Suprapubic skin (tissue), 4 donors: ENCODE measurements at places on chromosomes 16 and 17.
A peak's percentile ranks its signal among the peaks of the same experiment; 100 is the strongest.

DNA sequence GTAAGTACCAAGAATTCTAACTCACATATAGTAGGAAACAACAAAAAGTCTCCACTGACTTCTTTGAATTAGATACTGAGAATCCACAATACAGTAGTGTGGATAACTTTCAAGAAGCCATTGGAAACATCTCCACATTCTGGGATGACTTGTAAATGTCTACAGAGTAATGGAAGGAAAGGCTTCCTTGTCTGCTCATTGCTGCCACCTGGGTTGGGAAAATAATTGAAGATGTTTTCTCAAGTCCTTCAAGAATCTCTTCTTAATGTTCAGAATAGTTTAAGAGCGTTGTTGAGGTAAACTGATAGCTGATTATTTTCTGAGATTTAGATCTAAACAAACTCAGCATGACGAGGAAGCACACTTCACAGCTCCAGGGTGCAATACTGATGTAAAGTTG lies 14.0 kb downstream of the CPSF4L start:
- DNase-seq = no peak

- no peak for DNase-seq
Observed at GRCh38 chr17:18166894-18167293, 16.7 kb upstream of the ALKBH5 start.

DNA sequence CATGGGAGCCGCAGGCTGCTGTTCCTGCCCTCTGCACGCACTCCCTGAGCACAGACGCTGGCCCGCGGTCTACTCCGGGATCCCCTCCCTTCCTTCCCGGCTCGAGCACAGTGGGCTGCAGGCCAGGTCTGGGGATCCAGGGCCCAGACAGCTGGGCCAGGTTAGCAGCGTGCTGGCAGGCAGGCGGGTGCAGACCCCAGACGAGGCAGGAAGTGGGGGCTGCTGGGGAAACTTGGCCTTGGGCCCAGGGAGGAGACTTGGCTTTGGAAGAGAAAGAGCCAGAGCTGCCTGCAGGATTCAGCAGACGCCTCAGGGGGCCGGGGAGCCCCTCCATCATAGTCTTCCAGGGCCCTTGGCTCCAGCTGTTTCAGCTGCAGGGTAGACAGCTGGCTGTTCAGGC lies 30.2 kb upstream of the ABCC3 start:
- DNase-seq = no peak

DNA sequence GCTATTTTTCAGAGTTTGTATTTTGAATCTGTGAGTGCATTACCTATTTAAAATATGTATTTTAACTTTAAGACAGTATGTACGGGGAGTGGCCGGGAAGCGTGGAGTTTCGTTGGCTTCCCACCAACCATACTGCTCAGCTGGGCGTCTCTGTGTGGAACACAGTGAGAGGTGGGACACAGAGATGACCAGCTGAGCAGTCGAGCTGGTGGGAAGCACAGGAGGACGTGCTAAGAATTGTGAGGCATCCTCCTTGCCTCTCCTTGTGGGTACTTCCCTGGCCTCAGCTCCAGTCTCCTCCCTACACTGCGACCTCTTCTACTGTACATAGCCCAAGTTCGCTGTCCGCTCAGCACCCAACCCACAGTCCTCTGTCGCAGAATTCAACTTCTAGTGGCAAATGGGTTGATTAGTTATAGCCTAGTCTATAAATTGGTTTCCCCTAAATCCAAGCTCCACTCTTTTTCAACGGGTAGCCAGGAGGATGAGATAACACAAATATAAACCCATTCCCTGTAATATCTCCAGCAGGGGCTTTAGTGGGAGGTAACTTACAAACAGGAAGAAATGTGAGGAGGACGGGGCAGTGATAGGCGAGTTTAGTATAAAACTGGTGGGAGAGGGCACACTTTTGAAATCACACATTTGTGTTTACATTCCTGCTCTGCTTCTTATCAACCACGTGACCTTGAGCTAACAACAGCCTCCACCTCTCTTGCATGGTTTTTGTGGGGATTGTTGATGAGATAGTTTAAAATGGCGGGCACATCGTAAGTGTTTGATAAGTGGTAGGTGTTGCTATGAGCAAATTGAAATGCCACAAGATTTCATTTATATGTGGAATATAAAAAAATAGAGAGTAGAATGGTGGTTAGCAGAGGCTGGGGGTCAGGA lies 211.9 kb upstream of the HS3ST3A1 start:
- no peak for DNase-seq

GRCh38 chr17:28972437-28972836 lies 21.1 kb upstream of the PHF12 start:
- no peak for DNase-seq

DNA sequence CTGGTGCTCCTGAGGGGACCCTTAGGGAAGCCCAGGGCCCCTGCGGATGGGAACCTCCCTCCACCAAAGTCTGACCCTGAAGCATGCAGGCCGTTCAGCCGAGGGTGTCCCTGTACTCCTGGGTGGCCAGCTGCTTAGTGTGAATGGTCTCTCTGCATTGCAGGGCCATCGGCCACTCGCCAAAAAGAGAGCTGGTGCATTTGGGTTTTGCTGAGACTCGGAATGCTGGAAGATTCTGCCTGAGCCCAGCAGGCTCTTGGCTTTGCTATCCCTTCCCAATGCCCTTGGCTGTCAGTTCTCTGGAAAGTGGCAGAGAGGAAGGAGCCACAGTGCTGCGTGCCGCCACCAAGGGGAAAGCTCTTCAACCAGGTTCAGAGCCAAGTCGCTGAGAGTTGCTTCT lies 2.8 kb downstream of the MEOX1 start:
- no peak for DNase-seq

DNA sequence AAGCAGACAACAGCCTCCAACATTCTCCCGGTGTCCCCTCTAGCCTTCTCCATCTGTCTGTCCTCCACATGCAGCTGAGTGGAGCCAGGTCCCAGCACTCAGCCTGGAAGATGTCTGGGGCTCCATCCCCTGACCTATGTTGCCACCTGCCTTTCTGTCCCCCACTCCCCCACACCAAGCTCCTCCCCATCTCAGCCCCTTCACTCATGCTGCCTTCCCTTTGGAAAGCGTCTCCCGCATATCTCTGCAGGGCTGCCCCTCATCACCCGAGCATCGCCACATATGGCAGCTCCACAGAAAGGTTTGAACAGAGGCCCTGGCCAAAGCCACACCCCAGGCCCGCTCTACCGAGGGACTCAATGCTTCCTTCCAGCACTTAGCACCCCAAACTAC lies 24.2 kb downstream of the NSMCE1 start:
- no peak for DNase-seq

GRCh38 chr16:10957771-10958482 lies 13.6 kb downstream of the CLEC16A start:
- no peak for DNase-seq

- DNase-seq = no peak
Observed at GRCh38 chr17:37743875-37744632, 805 bp downstream of the HNF1B start.

DNA sequence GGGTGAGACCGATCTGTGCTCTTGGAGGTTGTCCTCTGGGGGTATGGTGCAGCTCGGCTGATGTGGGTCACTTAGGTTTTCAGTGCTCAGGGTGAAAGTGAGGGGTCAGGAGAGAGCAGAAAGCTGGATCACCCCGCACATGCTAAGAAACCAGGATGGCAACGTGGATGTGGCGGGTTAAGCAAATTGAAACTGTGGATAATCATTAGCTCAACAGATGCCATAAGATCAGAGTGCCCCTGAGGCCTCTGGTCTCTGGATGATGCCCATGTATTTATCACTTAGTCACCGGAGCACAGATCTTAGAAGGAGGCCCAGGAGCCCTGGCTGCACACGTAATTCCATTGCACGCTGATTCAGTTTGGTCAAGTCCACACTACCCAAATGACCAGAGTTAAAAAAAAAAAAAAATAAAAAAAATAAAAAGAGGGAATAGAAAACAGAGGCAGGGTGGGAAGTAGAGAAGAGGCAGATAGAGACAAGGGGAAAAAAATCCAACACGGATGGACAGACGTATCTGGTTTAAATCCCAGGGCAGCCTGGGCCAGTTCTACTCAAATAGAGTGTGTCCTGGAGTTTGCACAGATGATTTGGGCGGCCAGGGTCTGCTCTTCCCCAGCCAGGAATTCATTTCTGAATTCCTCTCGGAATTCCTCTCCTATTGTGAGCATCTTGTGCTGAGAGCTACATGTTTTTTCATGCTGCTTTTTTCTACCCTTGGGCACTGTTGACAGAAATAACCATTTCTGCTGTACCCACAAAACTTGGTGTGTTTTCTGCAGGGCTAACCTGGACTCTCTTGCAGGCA lies 378.3 kb downstream of the CPPED1 start:
- DNase-seq = no peak

- no peak for DNase-seq
Observed at GRCh38 chr16:85227946-85228862, 115.9 kb upstream of the CIBAR2 start.

DNA sequence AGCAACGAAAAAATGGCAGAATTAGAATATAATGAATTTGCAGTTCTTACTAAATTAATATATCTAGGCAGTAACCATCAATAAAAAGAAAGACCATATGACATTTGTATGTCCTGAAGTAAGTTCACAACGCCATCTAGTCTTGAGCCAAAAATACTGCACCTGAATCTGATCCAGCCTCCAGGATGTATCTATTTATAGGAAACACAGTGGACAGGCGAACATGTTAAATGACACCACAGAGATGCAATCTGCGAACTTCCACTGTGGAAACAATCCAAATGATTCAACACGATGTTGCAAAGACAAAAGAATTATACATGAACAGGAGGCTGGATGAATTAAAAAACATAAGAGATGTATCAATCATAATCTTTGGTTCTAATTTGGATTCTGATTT lies 197.6 kb downstream of the CDH13 start:
- DNase-seq = no peak

GRCh38 chr16:4323845-4324488 lies 8.1 kb downstream of the GLIS2 start:
- DNase-seq = no peak

- DNase-seq = no peak
Observed at GRCh38 chr17:33968350-33969044, 286.6 kb upstream of the CCL2 start.

GRCh38 chr17:38925263-38925995 lies at the start of gene LASP1NB:
Gene LASP1NB (plus strand): TSS chr17:38925614.
- no peak for DNase-seq

- no peak for DNase-seq
Observed at GRCh38 chr17:5871666-5872065, 198.5 kb upstream of the WSCD1 start.

DNA sequence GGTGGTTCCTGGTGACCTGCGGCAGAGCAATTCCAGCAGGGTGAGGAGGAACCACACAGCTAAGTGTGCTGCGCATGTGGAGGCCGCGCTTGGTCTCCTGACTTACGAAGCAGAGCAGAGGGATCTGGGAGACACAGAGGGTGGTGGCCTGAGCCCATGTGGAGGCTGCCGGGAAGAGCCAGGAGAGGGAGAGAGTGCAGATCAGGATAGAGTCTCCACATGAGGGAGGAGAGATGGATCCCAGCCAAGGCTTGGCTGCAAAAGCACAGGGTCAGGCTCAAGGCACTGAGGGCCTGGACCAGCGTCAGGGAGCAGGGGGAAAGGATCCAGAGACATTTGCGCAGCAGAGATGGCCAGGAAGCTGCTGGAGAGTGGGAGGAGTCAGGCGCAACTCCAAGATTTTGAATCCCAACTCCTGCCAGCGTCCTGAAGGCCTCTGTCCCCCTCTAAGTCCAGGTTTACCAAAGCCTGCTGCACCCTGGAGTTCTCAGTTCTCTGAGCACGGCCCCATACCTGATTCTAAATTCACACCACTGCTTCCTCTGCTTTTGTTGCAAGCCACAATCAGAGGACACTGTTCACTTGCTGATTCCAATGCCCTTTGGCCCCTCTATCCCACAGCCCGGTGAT lies 11.3 kb upstream of the MLLT6 start:
- DNase-seq = peak; percentile 85

DNA sequence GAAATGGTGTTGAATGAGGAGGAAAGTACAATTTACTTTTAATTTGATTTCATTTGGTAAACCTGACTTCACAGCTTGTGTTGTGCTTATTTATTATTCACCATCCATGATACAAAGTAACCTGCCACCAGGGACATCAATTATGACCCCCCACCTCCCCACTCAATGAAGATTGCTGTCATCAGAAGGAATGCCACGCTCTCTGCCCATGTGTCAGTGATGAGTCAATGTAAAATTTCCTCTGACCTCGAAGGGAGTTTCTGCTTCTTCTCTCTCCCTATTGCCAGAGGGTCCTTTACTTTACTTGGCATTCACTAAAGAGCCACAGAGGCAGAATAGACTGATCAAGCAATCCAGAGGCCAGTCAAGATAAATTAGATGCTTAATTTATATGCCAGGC lies 759.7 kb downstream of the CDH11 start:
- DNase-seq = no peak

GRCh38 chr17:32114536-32114935 lies 27.8 kb upstream of the RHOT1 start:
- DNase-seq = no peak

DNA sequence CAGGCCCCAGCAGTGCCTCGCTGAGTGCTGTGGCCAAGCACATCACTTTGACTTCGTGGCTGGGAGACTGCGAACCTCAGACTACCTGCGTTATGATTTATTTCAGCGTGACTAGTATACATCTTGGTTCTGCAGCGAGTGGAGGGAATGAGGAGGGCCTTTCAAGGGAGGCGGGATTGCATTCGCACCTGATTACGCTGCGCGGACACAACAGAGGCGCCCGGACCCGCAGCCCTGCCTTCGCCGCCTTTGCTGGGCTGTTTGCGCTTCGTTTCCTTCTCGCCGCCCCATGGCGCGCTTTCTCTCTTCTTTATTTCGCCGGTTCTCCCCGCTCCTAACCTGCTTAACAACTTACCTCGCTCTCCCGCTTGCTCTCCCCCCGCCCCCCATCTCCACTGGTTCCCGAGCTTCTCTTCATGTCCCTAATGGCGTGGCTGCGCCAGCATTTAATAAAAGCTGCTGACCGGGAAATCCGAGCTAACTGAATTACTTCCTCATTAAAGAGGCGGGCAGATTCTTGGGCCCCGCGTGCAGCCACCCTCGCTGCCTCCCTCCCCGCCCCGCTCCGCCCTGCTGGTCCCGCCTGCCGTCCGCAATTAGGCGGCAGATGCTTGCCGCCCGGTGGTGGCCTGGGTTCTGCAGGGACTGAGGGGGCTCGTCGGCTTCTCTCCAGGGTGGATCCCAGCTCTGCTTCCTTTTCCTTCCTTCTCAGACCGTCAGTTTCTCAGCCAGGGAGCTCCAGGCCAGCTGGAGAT lies 257.6 kb upstream of the SDK2 start:
- no peak for DNase-seq

GRCh38 chr17:68315930-68316329 lies 24.6 kb downstream of the ARSG start:
- no peak for DNase-seq

GRCh38 chr17:61627658-61628057 lies 36.6 kb upstream of the NACA2 start:
- no peak for DNase-seq

DNA sequence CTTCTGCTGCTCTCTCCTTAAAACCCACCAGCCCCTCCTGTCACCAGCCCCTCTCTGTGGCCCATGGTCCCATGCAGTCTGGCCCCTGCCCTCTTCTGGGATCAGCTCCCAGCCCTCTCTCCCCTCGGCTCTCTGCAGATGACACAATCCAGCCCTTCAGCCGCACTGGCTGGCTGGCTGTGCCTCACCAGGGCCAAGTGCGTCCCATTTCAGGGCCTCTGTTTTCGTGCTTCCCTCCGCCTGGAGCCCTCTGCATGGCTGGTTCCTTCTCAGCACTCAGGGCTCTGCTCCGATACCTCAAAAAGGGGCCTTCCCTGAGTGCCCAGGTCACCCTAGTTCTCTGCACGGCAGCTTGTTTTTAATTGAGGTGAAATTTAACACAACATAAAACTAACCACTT lies 124.3 kb downstream of the SOCS1 start:
- no peak for DNase-seq

- DNase-seq = peak; percentile 60
Observed at GRCh38 chr17:16935241-16935663, 36.7 kb downstream of the TNFRSF13B start.
